ENCODE measurements at places on chromosomes 6 and 20. TPM values are rescaled to one million over a fixed set of nuclear protein-coding genes. Genes with fewer than 3 reads are reported as not detected.

Gene CFAP61
- 0.35 TPM for total RNA-seq

DNA sequence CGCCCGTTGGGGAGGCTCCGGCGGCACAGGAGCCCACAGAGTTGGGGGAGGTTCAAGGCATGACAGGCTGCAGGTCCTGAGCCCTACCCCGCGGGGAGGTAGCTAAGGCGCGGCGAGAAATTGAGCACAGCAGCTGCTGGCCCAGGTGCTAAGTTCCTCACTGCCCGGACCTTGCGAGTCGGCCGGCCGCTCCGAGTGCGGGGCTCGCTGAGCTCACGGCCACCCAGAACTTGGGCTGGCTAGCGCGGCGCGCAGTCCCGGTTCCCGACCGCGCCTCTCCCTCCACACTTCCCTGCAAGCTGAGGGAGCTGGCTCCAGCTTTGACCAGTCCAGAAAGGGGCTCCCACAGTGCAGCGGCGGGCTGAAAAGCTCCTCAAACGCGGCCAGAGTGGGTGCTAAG is 23.9 kb upstream of the KIF13A start:
- no peak for DNase-seq

DNA sequence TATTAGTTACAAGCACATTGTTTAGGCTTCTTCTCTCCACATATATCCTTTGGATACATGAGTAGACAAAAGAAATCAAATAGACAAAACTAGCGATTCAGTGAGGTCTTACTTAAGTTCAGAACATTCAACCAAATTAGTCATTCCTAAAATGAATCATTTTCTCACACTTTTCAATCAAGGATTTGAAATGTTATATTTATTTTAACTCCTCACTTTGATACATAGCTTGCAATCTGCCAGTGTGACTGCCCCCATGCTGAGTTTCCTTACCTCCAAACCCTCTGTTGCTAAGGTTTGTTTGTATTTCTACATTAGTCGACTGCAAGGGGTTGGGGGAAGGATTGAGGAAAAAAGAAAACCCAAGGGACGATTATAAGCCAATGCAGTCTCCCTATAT is 3.5 kb upstream of the MOXD1 start:
- no peak for DNase-seq

Gene KLHDC3
- total RNA-seq: 53.4 TPM

Gene CD24
- 968 TPM for total RNA-seq

Gene REM1
- 0.46 TPM for total RNA-seq

DNA sequence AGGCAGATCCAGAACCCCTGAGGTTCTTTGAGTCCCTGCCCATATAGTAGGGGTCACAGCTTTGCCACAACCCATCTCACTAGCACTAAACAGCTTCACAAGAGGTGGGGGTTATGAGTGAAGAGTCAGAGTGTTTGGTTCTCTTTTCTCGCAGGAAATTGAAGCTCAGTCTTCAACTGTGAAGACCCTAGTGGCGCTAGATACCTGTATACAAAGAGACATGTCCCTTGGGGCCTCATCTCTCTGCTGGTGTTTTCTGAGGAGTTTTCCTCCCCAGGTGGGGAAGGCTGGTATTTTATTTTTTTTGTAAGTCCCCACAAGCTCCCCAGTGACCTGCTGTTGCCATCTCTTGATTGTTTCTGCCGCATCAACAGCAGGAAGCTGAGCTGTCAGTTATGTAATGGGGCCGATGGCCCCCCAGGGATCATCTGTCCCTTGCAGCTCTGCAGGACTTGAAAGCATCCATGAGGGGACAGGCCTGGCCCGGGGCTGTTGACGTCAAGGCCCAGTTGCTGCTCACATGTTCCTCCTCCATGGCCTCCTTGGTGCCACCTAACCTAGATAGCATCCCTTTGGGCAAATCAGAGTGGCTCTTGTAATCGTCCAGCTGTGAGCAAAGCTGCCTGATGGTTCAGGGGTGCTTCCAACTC is 23.1 kb downstream of the STK35 start:
- DNase-seq: no peak

DNA sequence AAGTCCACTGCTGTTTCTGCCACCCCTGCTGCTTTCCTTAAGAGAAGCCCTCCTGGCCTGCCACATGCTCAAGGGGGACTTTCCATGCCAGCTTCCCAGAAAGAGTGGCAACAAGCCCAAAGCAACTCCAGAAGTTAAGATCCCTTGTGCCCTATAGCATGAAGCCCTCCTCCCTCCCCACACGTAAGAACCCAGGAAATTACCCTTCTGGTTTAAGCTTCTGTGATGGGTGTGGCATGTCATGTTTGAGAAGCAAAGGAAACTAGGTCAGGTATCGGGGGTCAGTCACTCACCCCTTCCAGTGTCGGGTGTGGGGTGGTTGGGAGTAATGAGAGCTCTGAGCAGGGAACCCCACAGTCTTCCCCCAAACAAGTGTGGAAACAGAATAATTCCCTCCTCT is 196.1 kb downstream of the LRFN2 start:
- no peak for DNase-seq

DNA sequence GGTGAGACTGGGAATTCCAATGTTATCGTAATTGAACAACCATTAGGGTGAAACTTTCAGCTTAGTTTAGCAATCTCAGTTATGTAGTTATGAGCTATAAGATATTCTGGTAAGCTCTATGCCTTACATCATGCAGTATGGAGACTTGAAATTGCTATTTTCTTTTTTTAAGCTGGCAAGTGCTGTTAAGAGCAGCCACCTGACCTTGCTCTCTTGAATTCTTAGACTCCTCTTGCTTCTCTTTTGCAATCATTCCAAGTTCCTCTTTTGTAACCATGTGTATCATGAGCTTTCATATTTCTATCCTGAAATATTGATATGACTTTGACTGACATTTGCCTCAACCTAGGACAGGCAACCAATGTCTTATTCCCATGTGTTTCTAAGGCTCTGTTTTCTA is 446.3 kb upstream of the SLC35B3 start:
- DNase-seq: no peak

Gene PTGIS
- total RNA-seq: 3.8 TPM

- no peak for DNase-seq
Observed at GRCh38 chr20:41260734-41261220, 56.8 kb downstream of the ZHX3 start.

- no peak for DNase-seq
Observed at GRCh38 chr6:30272032-30272431, 54.7 kb upstream of the TRIM39 start.

Gene ASIP
- not detected for total RNA-seq

DNA sequence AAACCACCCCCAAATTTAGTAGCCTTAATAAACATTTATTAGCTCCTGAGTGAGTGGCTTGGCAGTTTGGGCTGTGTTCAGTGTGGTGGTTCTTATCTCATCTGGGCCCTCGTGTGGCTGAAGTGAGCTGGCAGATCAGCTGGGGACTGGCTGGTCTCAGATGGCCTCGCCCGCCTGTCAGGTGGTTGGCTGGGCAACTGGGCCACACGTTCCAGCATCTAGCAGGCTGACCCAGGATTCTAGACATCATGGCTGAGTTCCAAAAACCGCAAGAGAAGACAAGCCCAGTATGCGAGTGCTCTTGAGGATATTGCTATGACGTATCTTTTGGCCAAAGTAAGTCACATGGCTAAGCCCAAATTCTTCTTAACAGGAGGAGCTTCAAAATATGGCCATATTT is 28.9 kb downstream of the EIF2S2 start:
- DNase-seq: peak; percentile 72

Gene CD83
- 1.4 TPM for total RNA-seq

Gene OR2W1
- total RNA-seq: not detected

Data from mucosa of descending colon (tissue), 3 donors.